Upper lobe of right lung (tissue), 1 donor: ENCODE measurements at places on chromosomes 1 and 21. TPM values are rescaled to one million over a fixed set of nuclear protein-coding genes. Genes with fewer than 3 reads are reported as not detected.

GRCh38 chr1:67713057-67713846, 28.3 kb downstream of the GADD45A start:
- no peaks in the 10 kb centered on the region for H3K36me3 ChIP-seq
- no peak for DNase-seq
- H3K27ac ChIP-seq, result no peak overlapping the region
- no peaks in the 10 kb centered on the region for H3K27me3 ChIP-seq
- no peak overlapping the region for H3K4me3 ChIP-seq
- H3K4me1 ChIP-seq, result peaks cover 16% of the 10 kb centered on the region

DNA sequence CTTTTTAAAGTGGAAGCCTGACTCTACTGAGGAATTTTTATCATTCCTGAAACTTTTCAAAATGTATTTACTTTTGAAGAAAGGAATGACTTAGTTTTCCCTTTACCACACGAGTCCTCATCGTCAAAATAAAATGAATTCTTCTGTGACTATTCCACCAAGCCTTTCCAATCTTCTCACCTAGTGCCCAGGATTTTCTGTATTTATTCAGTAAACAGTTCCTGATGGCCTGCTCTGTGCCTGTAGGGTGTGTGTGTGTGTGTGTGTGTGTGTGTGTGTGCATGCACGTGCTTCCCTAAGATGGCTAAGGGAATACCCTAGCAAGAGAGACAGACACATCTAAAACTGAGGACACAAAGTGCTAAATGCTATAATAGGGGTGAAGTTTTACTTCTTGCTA, 395.0 kb upstream of the USP24 start:
- H3K4me1 ChIP-seq, result no peaks in the 10 kb centered on the region
- H3K4me3 ChIP-seq, result no peak overlapping the region
- no peaks in the 10 kb centered on the region for H3K36me3 ChIP-seq
- H3K27ac ChIP-seq, result no peak overlapping the region

GRCh38 chr1:69263921-69264391, 303.8 kb upstream of the LRRC7 start:
- H3K4me1 ChIP-seq, result no peaks in the 10 kb centered on the region
- H3K27me3 ChIP-seq, result no peaks in the 10 kb centered on the region
- no peak overlapping the region for H3K4me3 ChIP-seq
- H3K27ac ChIP-seq, result no peak overlapping the region

DNA sequence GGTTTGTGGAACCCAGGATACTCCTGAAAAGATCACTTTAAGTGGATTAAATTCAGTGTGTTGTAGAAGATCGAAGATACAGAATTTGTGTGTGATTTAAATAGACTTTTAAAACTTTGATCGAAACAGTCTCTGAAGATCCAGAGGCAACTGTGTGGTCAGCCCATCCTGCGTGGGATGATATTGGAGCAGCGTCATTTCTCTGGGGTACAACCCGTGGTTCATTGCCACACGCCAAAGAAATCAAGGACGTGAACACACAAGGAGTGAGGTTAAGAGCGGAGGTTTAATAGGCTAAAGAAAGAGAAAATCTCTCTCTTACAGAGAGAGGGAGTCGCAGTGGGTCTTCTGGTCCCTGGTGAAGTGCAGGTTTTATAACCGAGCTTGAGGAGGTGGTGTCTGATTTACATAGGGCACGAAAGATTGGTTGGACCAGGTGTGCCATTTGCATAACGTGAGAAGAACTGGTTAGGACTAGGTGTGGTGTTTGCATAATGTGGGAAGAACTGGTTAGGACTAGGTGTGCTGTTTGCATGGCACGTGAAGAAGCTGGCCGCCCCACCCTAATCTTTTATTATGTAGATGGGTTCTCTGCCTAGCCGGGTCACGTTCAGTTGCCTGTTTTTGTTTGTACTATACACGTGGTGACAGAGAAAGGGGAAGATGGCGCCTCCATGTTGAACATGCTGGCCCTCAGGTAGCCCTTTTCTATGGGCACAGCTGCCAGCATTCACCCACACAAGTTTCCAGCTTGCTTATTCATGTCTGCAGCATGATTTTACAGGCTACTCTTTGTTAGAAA, 82.3 kb downstream of the ADSS2 start:
- H3K27ac ChIP-seq, result no peak overlapping the region
- no peak for DNase-seq
- H3K4me3 ChIP-seq, result no peak overlapping the region
- H3K4me1 ChIP-seq, result no peaks in the 10 kb centered on the region

DNA sequence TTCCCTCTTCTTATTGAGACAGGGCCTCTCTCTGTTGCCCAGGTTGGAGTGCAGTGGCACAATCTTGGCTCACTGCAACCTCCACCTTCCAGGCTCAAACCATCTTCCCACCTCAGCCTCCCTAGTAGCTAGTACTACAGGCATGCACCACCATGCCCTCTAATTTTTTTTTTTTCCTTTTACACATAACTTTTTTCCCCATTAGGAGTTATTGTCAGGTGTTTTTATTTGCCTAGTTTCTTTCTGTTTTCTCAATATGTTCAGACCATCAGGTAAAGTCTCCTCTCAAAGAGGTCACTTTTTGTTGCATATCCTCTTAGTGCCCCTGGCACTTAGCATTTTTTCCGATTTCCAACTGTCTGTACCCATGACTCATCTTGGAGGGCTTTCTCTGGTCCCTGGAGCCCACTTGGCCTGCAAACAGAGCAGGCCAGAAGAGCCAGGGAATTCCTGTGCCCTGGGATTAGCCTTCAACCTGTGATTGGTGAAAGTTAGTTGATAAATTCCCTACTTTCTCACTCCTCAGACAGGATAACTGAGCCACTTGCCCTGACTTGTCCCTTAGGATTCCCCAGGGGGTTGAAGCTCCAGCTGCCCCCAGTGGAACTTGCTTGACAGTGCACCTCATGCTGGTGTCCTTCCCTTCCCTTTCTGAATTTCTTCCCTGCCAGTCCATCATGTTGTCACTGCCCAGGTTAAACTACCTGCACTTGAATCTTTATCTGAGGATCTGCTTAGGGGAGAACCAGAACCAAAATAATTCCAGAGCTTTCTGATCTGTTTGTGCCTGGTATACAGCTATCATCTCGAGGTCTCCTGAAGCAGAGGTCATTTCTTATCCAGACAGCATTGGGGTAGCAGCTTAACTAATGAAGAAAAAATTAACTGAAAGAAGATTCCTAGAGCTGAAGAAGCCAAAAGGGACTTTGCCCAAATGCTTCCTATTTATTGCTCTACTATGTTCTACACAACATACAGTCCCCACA, 2.4 kb downstream of the NTPCR start:
- H3K36me3 ChIP-seq, result peaks cover 11% of the 10 kb centered on the region
- no peaks in the 10 kb centered on the region for H3K27me3 ChIP-seq
- peaks cover 15% of the 10 kb centered on the region for H3K4me1 ChIP-seq
- H3K27ac ChIP-seq, result no peak overlapping the region
- no peak overlapping the region for H3K4me3 ChIP-seq

The RNU1-1 gene
- total RNA-seq, result 6,622 TPM

GRCh38 chr1:92953491-92953890, 7.8 kb downstream of the DIPK1A start:
- no peak overlapping the region for H3K4me3 ChIP-seq
- no peak overlapping the region for H3K27ac ChIP-seq
- DNase-seq, result no peak

DNA sequence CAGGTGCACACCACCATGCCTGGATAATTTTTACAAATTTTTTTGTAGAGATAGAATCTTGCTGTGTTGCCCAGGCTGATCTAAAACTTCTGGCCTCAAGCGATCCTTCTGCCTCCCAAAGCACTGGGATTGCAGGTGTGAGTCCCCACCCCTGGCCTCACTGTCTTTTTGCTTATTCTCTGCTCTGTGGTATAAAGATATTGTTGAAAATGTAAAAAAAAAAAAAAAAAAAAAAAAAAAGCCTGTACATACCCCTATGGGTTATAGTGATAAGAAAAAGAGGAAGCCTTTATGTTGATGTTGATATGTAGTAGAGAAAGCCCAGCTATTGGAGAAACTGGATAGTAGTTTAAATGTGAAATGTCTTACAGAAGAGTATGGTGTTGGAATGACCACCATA, 125.8 kb downstream of the XPR1 start:
- no peak for DNase-seq
- H3K4me1 ChIP-seq, result no peaks in the 10 kb centered on the region
- no peaks in the 10 kb centered on the region for H3K27me3 ChIP-seq

The MIA3 gene
- total RNA-seq, result 69.1 TPM

DNA sequence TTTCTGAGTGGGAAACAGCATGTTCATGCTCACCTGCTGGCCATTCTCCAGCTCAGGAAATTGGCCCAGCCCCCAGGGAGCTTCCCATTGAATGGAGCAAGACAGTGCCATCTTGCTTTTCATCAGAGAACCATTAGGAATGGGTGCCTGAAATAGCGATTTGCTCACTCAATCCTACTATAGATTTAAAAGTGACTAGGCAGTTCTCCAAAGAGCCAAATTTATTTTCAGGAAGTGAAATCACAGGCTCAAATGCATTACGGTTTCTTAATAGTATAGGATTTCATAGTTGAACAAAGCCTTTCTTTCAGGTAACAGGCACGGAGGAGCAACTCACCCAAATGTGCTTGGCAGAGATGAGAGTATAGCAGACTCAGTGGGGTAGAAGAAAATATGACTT, 272.1 kb downstream of the GRIK1 start:
- no peaks in the 10 kb centered on the region for H3K4me1 ChIP-seq
- no peak for DNase-seq
- no peak overlapping the region for H3K27ac ChIP-seq
- no peaks in the 10 kb centered on the region for H3K36me3 ChIP-seq

DNA sequence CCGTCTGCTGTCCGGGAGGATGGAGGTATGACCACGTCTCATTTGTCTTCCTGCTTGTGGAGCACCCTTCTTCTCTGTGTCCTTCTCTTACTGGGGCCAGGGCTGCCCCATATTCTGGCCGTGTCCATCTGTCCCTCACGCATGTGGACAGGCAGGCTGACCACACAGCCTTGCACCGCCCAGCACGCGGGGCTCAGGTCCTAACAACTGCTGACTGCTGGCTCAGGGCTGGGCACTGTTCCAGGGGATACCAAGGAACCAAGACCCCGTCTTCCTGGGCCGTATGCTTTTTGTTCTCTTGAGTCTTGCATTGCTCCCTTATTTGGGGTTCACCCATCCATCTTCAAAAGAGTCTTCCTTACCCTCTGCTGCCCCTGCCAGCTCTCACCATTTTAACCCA, 17.5 kb upstream of the SPSB1 start:
- H3K36me3 ChIP-seq, result no peaks in the 10 kb centered on the region
- H3K27ac ChIP-seq, result no peak overlapping the region
- no peak overlapping the region for H3K4me3 ChIP-seq

DNA sequence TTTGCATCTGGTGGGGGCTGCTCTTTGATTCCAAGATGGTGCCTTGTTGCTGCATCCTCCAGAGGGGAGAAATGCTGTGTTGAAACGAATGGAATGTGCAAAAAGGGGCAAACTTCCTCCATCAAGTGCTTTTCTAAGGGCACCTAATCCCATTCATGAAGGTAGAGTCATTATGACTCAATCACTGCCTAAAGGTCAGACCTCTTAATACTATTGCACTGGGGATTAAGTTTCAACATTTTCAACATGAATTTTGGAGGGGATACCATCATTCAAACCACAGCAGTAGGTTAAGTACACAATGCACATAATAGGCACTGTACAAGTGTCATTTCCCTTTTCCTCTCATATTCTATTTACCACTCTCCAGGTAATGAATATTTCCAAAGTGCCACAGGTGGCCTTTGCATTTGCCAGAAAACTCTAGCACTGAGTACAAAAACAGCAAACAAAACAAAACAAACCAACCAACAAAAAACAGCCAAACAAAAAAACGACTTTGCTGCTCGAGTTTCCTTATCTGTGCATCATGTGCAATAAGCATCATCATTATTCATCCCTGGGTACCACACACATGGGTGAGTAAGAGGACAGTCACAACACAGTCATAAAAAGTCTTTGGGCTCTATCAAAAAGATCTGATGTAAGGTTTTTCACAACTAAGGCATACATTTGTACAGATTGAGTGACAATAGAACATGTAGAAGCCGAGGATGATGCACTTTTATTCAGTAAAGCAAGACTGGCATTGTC, 42.5 kb downstream of the IFI44 start:
- H3K4me1 ChIP-seq, result no peaks in the 10 kb centered on the region
- H3K27ac ChIP-seq, result no peak overlapping the region
- H3K4me3 ChIP-seq, result no peak overlapping the region
- no peaks in the 10 kb centered on the region for H3K27me3 ChIP-seq
- H3K36me3 ChIP-seq, result no peaks in the 10 kb centered on the region
- no peak for DNase-seq

DNA sequence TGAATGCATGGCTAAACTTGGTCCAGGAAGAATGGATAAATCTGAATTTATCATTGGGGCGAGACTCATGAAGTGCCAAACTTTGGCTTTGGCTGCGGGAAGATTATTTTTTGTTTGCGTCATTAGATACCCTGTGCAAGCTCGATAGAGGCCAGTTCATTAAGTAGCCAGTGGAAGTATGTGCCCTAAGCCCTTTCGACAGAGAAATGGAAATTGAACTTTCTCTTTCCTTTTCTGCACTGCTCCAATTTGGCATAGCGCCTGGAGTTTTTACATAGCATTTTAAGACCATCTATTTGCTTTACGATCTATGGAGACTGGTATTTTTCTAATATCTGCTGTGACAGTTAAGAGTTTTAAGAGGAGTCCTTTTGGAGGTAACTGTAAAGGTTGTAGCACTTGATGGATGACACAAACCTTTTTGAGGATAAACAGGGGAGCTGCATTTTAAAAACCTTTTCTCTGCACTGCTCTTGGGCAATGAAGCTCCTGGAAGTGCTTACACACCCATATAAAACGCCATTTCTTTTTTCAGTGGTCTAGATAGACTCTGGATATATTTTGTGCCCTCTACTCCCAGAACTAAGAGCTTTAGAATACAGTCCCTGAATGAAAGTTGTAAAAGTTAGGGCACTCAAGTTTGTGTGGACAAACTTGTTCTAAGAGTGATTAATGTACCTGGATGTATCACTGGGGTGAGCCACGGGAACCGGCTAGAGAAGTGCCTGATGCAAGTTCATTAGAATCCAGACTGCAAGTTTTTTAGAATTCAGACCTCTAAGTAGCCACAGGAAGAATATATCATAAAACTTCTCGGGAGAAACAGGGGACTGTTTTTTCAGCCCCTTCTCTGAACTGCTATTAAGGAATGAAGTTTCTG, 41.3 kb upstream of the CFHR3 start:
- H3K27me3 ChIP-seq, result no peaks in the 10 kb centered on the region

DNA sequence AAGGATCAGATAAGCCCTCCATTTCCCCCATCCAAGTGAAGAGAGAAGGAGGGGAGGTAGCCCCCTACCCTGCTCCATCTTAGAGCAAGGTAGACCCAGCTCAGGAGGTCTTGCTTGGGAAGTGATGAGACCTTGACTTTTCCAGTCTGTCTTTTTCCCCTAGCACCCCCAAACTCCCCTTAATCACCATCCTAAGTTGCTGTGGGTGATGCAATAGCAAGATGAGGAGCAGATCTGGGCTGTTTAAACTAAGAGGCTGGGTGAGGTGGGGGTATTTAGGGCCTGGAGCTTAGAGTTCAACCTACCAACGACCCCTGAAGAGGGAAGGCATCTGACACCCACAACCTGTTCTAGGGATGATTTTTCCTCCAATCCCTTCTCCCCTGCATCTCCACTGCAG, 1.7 kb downstream of the ATP1A2 start:
- no peaks in the 10 kb centered on the region for H3K36me3 ChIP-seq
- no peaks in the 10 kb centered on the region for H3K4me1 ChIP-seq
- no peak overlapping the region for H3K4me3 ChIP-seq
- H3K27ac ChIP-seq, result no peak overlapping the region
- no peaks in the 10 kb centered on the region for H3K27me3 ChIP-seq
